ENCODE measurements at places on chromosomes 2 and 18.
A peak's percentile ranks its signal among the peaks of the same experiment; 100 is the strongest.

GRCh38 chr2:160227293-160227915 is 27.3 kb upstream of the ITGB6 start:
- DNase-seq, result peak; percentile 66

- no peak for DNase-seq
These were observed 118.6 kb upstream of the PGAP1 start for GRCh38 chr2:197045115-197045514.

DNA sequence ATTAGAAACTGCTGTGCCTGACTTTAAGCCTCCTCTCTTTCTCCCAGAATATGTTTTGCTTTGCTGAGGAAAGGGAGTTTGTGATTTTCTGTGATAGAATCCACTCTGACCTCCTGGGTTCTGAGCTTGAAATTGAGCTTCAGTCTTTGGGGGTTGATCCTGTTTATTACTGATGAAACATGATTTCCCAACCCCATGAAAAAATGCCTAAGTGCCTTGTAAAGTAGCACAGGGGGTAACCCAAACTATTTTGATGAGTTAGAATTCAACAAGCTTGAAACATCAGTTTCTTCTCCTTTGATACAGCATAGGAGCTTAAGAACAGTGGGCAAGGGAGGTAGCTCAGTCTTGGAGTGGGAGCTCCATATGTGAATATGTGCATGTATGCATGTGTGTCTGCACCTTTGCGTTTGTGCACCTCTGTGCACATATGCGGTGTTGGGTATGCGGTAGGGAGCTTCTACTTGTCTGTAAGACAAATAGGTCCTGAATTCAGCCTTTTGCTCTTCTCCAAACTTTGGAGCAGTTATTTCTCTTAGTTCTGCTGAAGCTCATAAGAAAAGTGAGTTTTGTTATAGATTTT is 364.6 kb downstream of the OSR1 start:
- no peak for DNase-seq

DNA sequence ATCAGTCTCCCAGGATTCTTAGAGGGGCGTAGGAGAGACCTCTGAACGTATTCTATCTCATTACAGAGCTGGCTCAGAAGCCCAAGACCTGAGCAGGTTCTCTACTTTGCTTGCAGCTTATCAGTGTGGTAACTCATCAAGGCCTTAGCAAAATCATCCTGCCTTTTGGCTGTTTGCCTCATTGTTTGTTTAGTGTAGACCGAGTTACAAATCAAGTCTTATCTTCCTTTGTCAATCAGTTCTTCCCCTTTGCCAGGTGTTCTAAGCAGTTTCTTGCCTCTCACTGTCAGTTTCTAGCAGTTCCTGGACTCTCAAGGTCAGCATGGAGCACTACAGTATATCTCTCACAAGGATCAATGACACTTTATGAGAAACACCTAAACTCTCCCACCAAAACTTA is 30.9 kb upstream of the NAB1 start:
- no peak for DNase-seq

DNA sequence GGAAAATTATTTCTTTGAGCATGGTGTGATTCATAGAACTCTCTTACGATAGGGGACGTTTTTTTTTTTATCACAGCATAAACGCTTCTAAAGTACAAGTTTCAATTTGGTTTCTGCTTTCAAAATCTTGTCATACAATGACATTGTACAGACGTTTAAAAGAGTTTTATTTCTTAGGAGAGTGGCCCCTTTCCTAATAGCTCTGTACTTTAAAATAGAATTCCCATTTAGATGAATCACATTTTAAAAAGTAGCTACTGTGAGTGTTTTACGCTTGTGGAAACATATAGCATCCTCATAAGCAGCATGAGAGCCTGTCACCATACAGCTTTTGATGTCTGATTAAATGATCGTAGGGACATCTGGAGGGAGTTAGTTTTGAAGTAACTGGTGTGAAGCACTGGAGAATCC is 510.9 kb downstream of the PARD3B start:
- no peak for DNase-seq

DNA sequence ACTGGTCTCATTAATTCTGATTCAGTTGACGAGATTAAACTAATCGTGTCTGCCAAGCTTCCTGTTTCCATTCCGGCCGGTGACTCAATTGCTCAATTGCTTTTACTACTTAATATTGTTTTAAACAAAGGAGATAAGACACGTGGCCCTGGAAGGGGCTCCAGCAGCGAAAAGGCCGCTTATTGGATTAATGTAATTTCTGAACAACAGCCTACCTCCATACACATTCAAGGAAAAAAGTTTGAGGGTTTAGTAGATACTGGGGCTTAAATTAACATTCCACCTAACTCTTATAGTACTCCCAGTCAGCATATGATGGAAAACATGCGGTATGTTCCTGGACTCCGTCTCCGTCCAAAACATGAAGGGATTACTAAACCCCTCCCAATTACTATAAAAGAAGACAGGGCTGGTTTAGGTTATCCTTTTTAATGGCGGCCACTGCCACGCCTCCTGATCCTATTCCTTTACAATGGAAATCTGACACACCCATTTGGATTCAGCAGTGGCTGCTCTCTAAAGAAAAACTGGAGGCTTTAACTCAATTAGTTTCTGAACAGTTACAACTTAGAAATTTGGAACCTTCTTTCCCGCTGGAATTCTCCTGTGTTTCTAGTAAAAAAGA is 27.1 kb downstream of the VPS54 start:
- no peak for DNase-seq

- DNase-seq, result no peak
These were observed 44.7 kb downstream of the ANKRD44 start for GRCh38 chr2:197265924-197266323.

DNA sequence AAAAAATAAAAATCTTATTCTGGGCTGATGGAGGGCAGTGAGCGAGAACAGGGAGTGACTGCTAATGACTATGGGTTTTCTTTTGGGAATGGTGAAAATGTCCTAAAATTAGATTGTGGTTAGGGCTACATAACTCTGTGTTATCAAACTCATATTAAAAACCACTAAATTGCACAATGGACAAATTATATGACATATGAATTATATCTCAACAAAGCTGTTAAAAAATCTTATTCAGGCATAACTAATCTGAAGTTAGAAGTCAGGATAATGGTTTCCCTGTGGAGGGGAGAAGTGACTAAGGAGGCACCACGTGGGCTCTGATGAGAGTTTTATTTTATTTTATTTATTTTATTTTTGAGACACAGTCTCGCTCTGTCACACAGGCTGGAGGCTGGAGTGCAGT is 32.1 kb upstream of the DPP4 start:
- peak; percentile 49 for DNase-seq

- DNase-seq, result no peak
These were observed 636.1 kb upstream of the SLC8A1 start for GRCh38 chr2:41087946-41088345.

DNA sequence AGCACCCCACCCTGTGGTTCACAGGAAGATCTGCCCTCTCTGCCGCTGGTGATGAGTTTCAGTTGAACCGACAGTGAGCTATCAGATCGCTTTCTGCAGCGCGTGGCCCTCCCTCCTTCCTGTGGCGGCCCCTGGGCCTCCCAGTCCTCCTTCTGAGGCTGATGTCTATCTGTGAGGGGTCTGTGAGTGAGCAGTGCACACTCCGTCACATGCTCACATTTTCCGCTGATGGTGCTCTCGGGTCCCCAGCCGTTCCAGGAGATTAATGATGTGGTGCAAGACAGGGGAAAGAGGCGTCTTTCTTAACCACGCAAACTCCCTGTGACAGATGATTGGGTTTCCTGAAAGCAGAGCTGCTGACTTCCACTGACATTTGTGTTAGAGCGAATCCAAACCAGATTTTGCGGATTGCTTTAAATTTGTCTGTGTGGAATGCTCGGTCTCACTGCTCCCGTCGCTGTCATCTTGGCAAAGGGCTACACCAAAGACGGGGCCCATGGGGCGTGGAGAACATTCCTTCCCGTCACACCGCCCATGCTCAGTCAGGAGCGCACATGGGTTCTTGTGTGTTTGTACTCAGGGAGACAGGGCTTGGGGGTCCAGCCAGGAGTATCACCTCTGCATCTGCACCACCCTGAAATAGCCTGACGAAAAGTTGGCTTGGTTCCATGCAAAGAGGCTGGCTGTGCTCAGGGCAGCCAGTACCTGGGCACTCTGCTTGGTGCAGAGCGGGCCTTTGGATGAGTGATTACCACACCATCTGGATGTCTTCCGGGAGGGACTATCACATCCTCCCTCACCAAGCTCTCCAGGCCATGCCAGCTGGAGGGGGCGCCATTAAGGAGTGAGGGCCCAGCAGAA is 154.7 kb upstream of the HS6ST1 start:
- DNase-seq, result no peak

- DNase-seq, result peak; percentile 76
These were observed 129.7 kb upstream of the OSR1 start for GRCh38 chr2:19488009-19488691.

- DNase-seq, result no peak
These were observed 125.7 kb downstream of the SEPTIN10 start for GRCh38 chr2:109487871-109488655.

GRCh38 chr2:100948942-100949811 is 52.9 kb upstream of the RPL31 start:
- DNase-seq, result no peak

- peak; percentile 84 for DNase-seq
These were observed 71.5 kb downstream of the SFXN5 start for GRCh38 chr2:72999729-73000725.

GRCh38 chr2:184834699-184835397 is 236.5 kb downstream of the ZNF804A start:
- no peak for DNase-seq

- DNase-seq, result peak; percentile 33
These were observed 414.2 kb upstream of the CHST9 start for GRCh38 chr18:27599202-27599829.

- no peak for DNase-seq
These were observed 178.5 kb downstream of the ERBB4 start for GRCh38 chr2:212360068-212360460.

GRCh38 chr18:13621886-13622619 is 104.3 kb downstream of the FAM210A start:
- no peak for DNase-seq

DNA sequence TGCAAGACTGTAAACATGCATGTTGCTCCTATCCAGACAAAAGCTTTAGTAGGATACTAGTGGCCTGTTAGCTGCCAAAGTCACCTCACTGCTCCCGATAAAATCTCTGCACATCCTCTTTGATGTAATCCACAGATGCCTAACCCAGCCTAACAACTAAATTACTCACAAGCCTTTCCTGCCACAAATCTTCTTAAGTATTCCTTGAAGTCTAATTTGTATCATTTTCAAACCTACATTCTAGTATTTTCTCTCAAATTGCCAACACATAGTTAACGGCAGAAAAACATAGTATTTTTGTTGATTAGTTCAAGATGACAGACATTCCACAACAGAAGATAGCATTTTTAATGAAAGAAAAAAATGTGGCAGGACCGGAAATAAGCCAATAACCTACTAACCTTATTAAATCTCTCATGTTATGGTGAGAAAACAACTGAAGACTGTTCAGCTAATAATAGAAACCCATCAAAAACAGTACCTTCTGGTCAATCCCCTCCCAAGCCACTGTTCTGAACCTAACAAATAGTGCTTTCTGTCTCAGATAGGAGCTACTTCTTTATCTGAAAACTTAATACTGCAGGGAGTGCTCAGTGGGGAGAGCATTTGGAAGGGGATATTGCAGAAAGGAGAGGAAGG is at the start of gene MPP4:
Gene MPP4, minus strand, starts transcription at position 57 of the 639 bp plus-strand sequence. CDS start 4,690 bp downstream, outside the sequence.
- peak; percentile 88 for DNase-seq

GRCh38 chr2:108169982-108170625 is 69.7 kb upstream of the SULT1C3 start:
- peak; percentile 35 for DNase-seq

GRCh38 chr2:30622452-30622851 is 175.4 kb downstream of the LCLAT1 start:
- no peak for DNase-seq

DNA sequence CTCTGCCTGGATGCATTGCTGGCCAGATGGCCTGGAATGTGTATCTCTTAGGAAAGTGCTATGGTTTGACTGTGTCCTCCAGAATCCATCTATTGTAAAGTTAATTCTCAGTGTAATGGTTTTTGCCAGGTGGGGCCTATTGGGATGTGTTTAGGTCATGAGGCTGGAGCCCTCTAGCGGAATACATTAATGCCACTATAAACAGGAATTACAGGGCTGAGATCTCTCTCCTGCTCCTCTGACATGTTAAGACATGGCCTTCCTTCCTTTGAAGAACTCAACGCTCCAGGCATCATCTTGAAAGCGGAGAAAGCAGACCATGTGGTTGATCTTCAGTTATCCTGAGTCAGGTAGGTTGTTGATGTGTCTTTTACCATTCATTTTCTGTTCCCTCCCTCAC is 276.4 kb downstream of the RPIA start:
- DNase-seq, result peak; percentile 23

All from A172 (cell line).